Renal cortex interstitium (tissue), 15 donors: ENCODE measurements at places on chromosomes 3 and 15. TPM values are rescaled to one million over a fixed set of nuclear protein-coding genes. Genes with fewer than 3 reads are reported as not detected.

DNA sequence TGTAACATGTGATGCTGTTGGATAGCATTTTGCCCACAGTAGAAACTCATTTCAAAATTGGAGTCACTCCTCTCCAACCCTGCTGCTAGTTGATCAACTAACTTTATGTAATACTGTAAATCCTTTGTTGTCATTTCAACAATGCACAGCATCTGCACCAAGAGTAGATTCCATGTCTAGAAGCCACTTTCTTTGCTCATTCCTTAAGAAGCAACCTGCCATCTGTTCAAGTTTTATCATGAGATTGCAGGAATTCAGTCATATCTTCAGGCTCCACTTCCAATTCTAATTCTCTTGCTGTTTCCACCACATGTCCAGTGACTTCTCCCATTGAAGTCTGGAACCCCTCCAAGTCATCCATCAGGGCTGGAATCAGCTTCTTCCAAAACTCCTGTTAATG lies 42.9 kb downstream of the AKAP13 start:
- DNase-seq, result no peak

FRMD5 gene
- 1.6 TPM for polyA plus RNA-seq

DNA sequence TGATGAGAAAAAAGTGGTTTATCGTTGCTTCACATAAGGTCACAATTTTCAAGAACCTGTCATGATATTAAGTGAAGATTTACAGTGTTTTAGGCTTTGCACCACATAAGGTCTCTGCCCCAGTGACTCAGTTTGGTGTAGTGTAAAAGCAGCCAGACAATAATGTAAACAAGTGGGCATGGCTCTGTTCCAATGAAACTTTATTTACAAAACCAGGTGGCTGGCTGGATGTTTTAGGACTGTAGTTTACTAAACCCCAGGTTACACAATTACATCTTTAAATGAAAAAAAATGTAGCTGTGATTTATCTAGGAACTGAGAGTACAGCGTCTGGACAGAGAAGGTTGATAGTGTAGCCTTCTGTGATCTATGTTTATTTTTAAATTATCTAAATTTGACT lies 9.7 kb upstream of the FBXL22 start:
- no peak for DNase-seq

DNA sequence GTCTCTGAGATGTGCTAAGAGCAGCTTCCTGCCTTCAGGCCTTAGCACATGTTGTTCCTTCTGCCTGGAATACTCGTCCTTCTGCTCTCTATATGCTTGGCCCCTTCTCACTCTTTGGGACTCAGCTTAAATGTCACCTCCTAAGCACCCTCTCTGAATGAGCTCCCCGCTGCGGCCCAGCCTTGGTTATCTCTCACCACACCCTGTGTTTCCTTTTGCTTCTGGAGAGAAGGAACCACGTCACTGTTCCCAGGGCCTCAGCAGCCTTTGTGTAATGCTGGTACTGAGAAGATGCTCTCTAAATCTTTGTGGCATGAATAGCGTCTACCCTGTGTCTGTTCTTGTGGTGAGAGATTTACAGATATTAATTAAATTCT lies 2.2 kb downstream of the FAH start:
- DNase-seq, result no peak

DNA sequence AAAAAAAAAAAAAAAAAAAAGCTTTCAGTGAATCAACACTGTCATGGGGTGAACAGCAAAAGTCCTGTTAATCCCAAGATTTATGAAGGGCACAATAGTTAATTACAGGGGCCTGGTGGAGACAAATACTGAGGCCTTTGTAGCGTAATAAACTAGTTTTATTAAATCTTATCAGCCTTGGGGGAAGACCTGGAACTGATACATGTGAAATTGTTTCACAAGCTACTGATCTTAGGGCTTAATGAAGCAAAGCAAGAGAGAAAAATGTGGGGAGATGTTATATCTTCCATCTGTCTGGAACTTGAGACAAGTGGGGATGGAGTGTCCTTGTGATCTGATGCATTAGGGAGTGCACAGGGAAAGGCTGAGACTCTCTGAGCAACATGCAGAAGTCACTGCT lies 47.9 kb upstream of the OSBPL11 start:
- DNase-seq, result peak; percentile 24

IRAK2 gene
- 0.76 TPM for polyA plus RNA-seq

DNA sequence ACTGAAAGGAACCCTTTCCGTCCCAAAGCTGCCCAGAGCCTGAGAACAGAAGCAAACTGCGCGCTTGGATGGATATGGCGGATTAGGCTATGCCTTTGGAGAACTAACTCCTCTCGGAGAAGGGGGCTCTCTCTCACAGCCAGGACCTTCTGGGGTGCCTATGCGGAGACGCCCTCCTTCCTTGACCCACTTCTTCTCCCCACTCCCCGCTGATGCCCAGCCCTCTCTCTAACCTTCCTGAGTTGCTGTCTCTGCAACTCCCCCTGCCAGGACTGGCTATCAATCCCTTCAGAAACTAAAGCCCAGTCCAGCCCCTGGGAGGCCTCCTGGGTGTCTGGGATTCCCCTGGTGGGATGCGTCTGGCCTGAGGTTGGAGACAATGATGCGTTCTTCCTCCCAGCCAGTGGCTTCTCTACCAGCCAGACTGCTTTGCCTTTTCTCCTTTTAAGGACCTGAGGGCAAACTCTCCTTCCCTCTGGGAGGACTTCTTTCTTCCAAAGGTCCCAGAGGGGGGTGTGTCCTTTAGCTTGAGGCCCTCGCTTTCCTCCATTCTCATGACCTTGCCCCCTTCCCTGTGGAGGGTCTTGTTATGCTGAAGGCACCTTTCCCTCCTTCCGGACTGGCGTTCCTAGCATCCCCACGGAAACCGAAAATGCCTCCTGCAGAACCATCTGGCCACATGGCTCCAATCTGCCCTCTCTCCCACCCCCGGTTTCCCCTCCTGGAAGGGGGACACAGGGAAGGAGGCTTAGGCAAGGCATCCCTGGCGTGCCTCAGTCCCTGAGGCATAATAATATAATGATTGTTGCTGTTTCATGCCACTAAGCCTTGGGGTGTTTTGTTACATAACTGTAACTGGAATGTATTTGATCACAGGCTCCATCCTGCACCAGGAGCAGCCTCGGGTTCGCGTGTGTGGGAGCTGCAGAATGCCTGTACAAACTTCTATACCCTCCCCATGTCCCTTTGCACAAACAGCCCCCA lies 63.4 kb upstream of the C15orf39 start:
- DNase-seq, result no peak

UROC1 gene
- polyA plus RNA-seq, result 0.10 TPM

DNA sequence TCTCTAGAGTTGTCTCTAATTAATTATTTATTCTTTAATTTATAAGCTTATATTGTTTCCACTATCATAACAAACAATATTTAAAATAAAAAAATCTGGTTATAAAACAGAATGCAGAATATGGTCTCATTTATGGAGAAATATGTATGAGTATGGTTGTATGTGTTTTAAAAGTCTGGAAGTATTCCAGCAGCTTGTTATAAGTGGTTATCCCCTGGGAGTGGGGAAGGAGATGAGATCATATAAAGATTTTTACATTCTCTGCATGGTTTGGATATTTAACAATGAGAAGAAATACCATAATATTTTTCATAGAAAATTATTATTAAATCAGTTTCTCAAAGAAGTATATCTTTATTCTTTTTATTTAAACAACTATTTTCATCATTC lies 135.4 kb upstream of the MB21D2 start:
- DNase-seq, result no peak
